ENCODE measurements at places on chromosomes 11 and 22.

- no peak for DNase-seq
These were observed 10.1 kb downstream of the ATP5MG start for GRCh38 chr11:118411530-118411929.

DNA sequence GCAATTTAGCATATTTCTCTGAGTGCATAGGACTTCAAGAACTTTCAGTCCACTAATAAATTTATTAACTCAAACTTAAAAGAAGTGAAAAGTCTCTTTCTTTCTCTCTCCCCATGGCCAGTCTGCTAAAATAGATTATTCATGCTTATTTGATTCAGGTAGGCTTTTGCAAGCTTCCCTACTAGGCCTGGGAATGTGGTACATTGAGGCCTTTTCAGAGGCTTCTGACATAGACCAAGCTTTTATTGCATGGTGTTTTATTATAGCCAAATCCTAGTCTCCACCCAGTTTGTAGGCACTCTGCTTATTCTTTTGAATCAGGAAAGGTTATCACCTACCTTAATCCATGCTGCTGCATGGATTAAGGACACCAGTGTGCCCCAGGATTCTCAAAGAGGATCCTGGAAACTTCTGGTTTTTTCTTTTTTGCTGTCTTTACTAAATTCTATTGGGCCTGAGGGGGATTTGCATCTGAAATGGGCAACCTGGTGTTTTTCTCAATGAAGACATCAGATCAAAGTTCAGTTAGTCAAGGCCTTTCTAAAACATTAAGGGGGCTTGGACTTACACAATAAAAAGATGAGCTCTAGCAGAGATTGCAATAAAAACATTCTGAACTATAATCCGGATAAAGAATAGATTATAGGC is 92.2 kb downstream of the ELP4 start:
- DNase-seq, result no peak

DNA sequence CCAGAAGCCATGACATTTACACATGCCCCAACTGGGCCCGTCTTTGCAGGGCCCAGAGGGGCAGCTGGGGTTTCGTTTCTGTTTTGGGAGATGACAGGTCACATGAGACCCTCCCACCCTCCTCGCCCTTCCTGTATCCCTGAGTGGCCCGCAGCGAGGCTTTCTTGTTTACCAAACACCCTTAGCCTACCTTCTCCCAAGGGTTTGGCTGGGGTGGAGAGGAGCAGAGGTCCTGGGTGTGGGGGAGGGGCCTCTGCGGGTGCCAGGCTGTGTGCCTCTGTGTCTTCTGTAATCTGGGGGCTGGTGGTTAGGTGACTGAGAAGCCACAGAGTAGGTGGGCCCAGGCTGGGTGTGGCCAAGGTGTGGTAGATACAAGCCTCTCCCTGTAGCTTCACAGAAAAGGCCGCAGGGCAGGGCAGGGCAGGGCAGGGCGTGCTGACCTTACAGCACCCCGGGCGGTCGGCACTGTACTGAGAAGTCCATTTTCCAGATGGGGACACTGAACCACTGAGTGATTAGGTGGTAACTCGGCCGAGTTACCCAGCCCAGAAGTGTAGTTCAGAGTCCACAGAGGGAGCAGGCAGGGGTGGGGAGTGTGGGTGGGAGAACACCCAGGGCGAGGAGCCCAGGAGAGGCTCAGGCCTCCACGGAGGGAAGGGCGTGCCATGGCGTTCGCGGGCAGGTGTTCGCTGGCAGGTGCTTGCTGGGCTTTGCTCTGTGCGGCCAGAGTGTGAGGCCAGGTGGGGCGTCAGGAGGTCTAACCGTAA is 8.7 kb downstream of the PRR5 start:
- no peak for DNase-seq

DNA sequence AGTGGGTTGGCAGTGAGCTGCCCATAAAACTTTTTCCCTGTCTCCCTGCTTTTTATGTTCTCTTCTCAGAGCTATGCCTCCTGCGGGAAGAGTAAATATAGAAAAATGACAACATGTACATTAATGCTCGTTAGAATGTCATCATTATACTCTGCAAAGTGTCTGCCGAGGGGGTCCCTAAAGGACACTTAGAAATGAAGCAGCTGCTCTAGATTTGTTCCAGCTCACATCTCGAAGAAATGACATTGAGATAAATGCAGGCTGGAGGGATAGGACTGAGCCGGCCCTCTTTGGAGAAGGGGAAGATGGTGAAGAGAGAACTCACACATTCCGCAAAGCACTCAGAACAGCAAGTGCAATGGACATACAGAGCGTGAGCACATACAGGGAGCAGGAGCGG is 240.0 kb downstream of the NXPE2 start:
- no peak for DNase-seq

GRCh38 chr11:24234822-24235508 is 261.9 kb upstream of the LUZP2 start:
- no peak for DNase-seq

DNA sequence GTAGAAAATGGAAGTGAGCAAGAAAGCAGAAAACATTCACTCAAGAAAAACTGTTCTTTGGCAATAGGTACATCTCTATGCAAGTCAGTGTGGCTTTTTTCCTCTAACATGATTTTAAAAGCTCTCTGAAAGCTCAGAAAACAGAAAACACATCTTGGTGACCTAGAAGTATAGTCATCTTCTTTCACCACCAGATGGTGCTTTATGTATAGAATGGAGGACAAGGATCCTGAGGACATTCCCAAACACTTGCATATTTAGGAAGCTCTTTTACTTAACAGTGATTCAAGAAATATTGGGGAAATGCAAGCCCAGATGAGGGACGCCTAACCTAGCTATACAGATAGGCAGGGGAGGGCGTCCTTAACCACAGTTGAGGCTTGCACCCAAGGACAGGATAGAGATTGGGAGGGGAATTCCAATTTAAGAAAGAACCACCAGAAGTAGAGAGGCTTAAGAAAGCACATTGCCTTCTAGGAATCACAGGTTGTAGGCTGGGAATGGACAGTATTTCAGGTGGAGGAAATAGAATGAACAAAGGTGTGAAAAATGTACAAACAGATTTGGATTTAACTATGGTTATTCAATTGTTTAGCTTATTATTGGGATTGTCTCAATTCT is 13.8 kb upstream of the CCDC81 start:
- no peak for DNase-seq

GRCh38 chr22:38107692-38108515 is 2.6 kb downstream of the BAIAP2L2 start:
- DNase-seq, result no peak

DNA sequence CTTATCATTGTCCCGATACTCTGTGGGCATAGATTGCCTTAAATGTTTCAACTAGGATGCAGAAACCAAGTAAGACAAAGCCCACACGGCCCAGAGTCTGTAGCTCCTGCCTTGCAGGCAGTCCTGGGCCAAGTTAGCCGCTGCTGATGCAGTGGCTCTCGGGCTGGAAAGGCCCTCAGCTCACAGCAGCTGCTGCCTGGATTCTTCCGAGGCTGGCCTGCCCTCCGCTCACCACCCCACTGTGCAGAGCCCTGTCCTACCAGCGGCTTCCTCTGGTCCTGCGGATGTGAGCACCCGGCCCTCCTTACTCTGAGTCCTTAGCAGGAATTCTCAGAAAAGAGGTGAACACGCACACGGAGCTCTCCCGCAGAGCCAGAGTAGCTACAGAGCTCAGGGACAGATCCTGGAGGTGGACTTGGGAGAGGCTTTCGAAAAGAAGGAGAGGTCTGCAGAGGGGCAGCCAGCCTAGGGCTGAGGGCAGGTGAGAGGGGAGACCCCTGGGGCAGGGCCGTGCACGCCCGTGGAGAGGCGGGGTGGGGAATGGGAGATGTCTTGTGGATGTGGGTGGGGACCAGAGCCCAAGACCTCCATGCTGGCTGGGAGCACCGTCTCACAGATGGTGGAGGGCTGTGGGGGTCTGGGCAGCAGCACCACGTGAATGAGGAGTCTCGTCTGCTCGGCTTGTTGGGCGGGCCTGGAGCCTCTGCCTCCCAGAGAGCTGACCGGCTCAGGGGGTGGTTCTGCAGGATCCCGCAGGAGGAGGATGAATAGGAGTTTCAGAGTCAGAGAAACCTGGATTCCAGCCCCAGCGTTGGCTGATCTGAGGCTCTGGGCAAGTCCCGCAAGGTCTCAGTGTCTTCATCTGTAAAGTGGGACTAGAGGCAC is 117.4 kb upstream of the B3GAT1 start:
- DNase-seq, result no peak

- DNase-seq, result no peak
These were observed 92.4 kb downstream of the ISX start for GRCh38 chr22:35158336-35158735.

DNA sequence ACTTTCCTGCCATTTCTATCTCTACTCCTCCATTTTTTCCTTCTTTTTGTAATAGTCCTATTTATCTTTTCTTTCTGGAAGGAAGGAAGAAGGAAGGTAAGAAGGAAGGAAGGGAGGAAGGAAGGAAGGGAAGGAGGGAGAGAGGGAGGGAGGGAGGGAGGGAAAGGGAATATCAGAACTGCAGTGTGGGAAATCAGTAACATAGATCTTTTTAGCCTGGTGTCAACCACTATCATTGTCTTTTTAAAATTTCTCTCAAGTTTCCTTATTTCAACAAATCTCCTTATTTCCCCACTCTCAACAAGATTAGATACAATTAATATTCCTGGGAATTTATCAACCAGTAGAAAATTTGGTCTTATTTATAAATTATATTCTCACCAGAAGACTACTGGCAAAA is 33.7 kb downstream of the OR52E1 start:
- no peak for DNase-seq

DNA sequence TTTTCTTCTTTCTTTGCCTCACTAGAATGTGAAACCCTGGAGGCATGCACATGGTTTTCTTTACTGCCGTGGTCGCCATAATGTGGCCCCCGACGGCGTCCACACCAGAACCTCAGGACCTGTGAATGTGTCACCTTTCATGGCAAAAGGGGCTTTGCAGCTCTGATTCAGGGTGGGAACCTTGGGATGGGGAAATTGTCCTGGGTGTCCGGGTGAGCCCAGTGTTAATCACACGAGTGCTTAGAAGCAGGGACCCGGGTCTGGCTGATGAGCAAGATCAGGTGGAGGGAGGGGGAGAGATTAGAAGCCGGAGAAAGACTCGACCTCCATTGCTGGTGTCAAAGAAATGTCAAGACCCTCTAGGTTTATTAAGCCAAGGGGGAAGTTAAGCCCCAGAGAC is 74.7 kb upstream of the SHISAL1 start:
- DNase-seq, result no peak

DNA sequence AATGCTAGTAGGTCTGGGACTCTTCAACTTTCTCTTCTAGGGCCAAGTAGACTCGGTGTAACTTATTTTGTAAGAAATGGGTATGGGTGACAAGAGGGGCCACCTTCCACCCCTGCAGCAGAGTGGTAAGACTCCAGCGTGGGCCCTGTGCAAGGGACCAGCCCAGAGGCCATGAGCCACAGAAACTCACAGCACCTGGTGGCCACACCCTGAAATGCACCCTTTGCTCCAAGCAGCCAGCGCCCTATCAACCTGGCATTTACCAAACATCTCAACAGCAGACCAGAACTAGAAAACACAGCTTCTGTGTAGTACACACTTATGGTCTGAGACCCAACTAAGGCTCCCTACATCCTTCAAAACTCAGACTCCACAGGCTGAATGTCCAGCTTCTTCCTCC is 5.7 kb downstream of the CDCA5 start:
- no peak for DNase-seq

- DNase-seq, result no peak
These were observed 204.6 kb downstream of the DBX1 start for GRCh38 chr11:19955660-19956059.

DNA sequence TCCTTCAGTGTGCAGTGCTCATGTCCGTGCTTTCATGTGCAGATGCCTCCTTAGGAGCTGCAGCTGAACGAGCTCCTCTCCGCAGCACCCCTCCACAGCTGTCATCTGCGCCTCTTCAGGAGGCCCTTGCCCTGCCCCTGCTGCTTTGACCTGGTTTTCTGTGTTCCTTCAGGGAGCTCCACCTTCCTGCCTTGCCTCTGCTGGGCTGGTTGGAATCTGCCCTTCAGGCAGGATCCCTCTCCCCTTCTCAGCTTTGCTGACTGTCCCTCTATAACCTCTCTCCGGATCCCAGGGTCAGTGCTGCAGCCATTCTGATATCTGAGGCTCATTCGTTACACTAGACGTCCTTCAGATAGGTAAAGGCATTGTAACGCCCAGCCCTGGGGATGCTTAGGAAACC is 67.9 kb downstream of the SCN3B start:
- DNase-seq, result no peak

DNA sequence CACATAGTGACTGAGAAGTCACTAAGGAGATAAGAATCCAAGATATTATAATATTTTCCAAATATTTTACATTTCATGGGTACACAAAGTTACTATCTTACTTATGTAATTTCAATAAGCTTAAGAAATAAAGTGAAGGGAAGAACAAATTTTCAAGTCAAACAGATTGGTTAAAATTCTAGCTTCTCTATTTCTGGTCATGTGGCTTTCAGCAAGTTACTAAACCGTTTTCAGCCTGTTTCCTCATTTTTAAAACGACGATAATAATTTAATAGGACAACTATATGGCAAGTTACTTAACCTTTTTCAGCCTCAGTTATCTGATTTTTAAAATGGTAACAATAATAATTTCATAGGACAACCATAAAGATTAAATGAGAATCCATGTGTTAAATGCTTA is 15.6 kb downstream of the DCUN1D5 start:
- no peak for DNase-seq

GRCh38 chr22:45203150-45203951 is 37.3 kb downstream of the KIAA0930 start:
- DNase-seq, result no peak

DNA sequence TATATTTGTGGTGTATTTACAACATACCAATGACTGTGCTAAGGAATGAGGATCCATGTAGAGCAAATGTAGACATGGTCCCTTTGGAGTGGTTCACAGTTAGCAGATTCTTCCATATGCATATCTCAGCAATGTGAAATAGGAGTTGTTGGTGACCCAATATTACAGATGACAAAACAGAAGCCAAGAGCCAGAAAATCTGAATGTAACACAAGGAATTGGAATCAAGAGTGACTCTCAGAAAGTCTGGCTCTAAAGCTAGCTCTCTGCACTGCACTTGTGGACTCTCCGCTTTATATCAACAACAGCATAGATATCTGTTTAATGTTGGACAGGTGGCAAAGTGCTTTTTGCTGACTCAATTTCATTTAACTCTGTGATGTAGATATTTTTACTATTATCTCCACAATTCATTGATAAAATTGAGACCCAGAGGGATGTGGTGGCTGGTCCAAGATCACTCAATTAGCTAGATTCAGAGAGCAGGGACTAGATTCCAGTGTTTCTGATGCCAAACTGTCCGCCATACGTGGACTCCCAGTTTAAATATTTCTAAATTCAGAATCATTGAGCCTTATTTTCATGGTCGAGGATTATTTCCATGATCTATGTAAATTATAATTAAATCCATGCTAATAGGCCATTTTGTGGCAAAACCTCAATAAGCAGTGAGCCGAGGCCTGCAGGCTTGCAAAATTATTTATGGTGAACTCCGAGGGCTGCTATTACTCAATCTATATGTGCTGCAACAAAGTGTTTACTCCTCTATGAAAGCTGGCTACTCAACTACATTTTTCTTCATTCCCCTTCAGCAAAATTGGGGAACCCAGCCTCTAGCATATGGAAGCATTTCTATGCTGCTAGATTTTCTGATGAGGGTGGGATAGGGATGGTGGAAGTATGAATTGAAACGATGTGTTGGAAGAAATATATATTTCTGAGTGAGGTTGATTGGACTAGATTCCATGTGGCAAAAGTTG is 21.1 kb upstream of the TENM4 start:
- no peak for DNase-seq
